Left renal cortex interstitium (tissue), 4 donors: ENCODE measurements at places on chromosomes 2 and 18. TPM values are rescaled to one million over a fixed set of nuclear protein-coding genes. Genes with fewer than 3 reads are reported as not detected.

DNA sequence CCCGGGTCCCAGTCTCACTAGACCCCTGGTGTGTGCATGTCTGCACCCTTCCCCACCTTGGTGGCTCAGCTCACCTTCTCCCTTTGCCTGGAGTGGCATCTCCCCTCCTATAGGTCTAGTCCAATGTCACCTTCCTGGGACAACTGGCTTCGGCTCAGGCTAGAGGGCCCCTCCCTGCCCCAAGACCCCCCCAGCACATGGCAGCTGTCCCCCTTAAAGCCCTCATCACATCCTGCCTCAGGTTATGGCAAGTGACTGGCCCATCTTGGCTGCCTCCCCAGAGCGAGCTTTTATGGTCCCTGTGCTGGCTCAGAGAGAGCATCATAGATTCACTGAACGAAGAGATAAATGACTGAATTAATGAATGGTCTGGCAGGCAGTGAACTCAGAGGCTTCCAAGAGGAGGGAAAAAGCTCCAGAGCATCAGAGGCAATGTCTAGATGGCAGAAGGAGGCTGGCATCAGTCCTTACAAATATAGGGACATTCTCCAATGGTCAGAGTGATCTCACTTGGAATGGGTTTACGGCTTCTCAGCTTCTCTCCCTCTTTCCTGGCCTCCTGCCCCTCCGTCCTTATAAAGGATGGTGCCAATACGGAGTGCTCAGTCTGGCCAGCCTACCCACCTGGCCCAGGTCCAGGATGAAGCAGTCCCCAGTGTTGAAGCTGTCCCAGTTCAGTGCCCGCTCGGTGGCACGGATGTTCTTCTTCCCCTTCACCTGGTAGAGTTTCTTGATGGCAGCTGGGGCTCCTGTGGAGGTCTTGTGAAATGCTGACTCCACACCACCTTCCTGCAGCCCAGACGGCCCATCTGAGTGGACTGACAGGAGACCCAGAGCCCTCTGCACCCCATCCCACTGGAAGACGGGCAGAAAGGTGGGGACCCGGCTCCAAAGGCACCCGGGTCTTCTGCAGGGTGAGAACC is 9.4 kb downstream of the CAPG start:
- no peak for DNase-seq

GRCh38 chr2:176852667-176853066 is 359.9 kb upstream of the HNRNPA3 start:
- no peak for DNase-seq

DNA sequence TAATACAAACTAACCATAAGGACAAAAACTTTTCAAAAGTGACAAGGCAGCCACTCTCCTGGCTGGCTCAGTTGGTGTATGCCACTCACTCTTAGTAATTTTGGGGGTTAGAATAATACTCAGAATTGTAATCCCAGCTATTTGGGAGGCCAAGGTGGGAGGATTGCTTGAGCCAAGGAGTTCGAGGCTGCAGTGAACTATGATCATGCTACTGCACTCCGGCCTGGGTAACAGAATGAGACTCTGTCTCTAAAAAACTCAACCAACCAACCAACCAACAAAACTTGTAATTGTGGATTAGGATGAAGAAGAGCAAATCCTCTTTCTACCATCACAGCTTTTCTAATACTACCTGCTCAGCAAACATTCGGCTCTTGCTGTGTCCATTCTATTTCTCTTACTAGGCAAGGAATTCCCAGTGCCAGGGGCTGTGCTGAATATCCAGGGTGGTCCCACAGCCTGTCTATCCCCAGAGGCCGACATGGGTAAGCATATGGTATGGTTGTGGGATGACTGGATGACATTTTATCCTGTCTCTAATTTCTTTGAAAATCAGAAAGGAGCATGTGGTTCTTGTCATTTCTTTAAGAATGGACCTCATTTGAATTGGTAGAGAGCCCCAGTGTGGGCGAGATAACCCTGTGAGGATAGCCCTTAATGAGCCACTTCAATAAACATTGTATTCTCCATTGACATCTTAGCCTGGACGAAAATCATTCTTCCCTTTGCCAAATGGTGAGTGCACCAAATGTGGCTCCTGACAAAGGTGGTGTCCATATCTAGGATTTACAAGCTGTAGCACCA is 220.1 kb downstream of the MYCN start:
- no peak for DNase-seq

- no peak for DNase-seq
Measured at GRCh38 chr2:223203971-223204929, 152.3 kb downstream of the KCNE4 start.

GRCh38 chr2:19195661-19196060 is 162.8 kb downstream of the OSR1 start:
- no peak for DNase-seq

GRCh38 chr2:235534678-235535422 is 41.0 kb downstream of the AGAP1 start:
- DNase-seq: no peak

- no peak for DNase-seq
Measured at GRCh38 chr2:176753752-176754474, 458.7 kb upstream of the HNRNPA3 start.

- no peak for DNase-seq
Measured at GRCh38 chr2:97761192-97761591, 47.8 kb downstream of the ZAP70 start.

GRCh38 chr2:124973396-124973795 is 948.3 kb downstream of the CNTNAP5 start:
- DNase-seq: no peak

- no peak for DNase-seq
Measured at GRCh38 chr18:79949697-79950487, 1.6 kb downstream of the SLC66A2 start.

DNA sequence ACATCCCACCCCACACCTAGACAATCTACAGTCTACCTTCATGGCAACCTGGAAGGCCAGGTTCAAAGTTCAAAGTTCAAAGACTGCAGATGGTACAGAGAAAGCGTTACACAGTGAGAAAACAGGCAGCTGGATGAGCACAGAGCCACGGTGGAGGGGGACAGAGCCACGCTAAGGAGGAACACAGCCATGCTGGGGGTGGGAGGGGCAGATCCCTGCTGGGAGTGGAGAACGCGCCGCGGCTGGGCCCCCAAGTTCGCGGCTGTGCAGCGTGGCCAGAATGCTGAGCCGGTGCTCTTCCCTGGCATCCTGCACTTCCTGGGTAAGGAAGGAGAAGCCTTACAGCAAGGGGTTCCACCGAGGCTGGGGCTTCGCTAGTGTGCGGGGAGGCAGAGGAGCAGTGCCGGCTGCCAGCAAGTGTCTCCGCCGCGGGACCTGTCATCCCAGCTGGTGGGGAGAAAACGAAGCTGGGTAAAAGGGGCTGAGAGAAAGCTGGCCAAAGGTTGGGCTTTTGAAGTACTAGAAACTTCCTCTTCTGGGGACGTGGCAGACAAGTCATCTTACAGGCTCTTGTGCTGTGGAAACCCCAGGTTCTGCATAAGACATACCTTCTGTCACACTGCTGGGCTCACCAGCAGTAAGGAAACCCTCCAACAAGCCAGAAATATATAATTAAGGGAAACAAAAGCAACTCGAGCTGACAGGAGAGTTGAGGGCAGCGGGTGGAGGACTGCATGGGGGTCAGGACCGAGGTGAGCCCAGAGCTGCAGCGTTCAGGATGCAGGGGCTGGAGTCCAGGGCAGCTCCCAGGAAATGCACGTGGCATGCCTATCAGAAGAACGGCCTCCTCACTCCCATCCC is 115.5 kb downstream of the HDAC4 start:
- DNase-seq: no peak

GRCh38 chr2:237886685-237887481 is 27.5 kb downstream of the RAMP1 start:
- DNase-seq: no peak

GRCh38 chr2:85174943-85175342 is 41.8 kb downstream of the TCF7L1 start:
- no peak for DNase-seq

GRCh38 chr2:23939987-23940717 is at the start of gene UBXN2A:
TSS of gene UBXN2A (plus strand) at chr2:23940463. CDS start at chr2:23958315, 17,852 bp downstream.
- peak; percentile 86 for DNase-seq

- DNase-seq: no peak
Measured at GRCh38 chr2:205343103-205343502, 339.2 kb upstream of the NRP2 start.

DNA sequence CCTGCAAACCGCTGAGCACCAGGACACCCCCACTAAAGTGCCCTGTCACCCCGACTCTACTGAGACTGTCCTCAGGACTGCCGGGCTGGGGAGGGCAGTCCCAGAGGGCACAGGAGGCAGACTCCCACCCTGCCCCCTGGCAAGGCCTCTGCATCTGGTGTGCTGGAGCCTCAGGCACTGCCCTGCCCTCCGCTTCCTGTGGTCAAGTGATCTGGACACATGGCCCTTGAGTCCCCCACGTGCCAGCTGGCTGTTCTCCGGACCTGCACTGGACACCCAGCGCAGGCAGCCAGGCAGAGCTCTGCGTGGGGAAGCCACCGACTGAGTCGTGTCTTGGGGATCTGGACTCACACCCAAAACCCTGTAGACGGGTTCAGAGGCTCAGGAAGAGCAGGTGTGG is 217.7 kb downstream of the TWIST2 start:
- no peak for DNase-seq

DNA sequence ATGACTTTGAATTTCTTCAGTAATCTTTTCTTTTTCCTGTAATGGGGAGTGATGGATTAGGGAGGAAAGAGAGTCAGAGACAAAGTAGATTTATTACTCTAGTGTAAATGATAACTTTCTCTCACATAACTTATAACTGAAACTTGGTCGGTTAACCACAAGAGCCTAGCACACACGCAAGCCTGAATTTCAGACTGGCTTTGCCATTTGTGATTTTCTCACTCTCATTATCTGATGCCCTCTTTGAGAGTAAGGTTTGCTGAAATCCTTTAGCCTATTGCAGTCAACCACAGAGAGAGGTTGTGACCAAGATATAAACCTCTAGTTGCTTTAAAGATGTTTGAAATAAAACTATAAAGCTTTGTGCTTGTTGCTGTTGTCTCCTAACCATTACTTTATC is 117.9 kb upstream of the NETO1 start:
- DNase-seq: no peak

GRCh38 chr18:24094561-24094960 is 44.3 kb upstream of the CABYR start:
- DNase-seq: no peak

DNA sequence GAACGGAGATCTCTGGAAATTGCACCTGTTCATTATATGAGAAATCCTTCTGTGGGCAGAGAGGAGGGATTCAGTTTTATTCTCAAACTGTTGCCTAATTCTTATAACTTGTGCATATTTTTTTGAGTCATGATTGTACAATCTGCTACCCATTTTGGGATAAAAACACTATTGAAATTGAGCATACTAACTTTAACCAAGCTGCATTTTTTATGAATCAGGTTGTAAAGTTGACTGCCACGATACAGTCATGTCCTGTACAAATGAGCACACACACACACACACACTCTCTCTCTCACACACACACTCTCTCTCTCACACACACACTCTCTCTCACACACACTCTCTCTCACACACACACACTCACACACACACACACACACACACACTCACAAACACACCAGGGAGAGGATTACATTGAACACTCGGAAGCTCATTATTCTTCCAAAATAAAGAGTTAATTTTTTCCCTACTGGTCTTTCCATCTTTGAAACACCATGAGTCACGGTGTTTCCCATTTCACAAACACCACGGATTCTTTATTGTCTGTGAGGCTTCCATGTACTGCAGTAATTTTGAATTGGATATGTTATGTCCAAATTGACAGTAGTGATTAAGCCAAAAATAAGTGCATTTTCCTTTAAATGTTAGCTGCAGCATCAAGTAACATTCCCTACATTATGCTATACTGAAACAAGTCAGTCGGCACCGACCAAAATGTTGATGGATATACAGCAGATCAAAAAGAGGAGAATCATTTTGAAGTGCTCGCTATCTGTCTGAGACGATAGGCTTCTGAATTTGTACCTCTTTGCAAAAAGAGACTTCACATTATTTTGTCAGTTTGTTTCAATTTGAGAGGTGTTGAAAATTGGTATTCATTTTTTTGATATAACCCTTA is 216.9 kb downstream of the ARHGAP15 start:
- no peak for DNase-seq

- DNase-seq: no peak
Measured at GRCh38 chr2:79855264-79856006, 342.6 kb downstream of the CTNNA2 start.

DNA sequence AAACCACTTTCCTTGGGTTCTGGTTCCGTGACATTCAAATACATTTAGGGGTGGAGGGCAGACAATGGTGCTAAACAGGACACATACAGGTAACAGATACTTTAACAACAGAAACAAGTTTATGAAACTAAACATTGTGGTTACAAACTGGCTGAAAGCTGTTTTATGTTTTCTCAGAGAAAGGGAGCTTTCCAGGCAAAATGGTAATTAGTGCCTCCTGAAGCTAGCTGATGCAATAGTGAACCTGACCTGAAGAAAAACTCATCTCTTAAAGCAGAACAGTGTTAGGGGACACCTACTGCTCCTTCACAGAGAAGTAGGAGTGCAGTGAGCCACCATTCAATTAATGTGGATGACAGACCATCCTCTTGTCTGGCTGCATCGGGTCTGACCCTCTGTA is 138.9 kb downstream of the CCDC148 start:
- no peak for DNase-seq

DNA sequence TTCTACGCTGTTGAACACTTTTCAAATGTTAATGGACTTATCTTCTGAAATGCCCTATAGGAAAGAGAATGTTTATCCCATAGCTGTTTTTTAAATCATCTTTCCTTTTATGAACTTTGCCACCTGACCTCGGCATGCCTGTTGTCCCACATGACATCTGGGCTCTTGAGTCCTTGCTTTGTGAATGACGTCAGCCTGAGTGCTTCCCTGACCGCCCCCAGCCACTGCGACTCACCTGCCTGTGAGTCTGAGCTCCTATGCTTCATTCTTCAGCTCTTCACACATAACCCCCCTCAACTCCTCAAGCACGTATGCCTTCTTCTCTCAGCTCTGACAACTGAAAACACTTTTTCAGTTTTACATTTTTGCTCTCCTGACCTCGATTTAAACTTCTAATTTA is 166.8 kb downstream of the DCDC2C start:
- DNase-seq: no peak

Gene FAM168B
- polyA plus RNA-seq: 111 TPM

Gene PLB1
- polyA plus RNA-seq: 0.84 TPM

Gene SERPINB13
- not detected for polyA plus RNA-seq

Gene OTOS
- 0.55 TPM for polyA plus RNA-seq

Gene CAPN14
- 0.03 TPM for polyA plus RNA-seq

Gene REEP1
- 2.5 TPM for polyA plus RNA-seq

Gene LIMS2
- polyA plus RNA-seq: 23.2 TPM

Gene RFTN2
- polyA plus RNA-seq: 17.0 TPM

Gene MALT1
- polyA plus RNA-seq: 27.8 TPM

Gene EML6
- 10.2 TPM for polyA plus RNA-seq
